ENCODE measurements at places on chromosomes 13 and 19.

- DNase-seq: no peak
Observed at GRCh38 chr13:75010941-75011340, 471.0 kb downstream of the TBC1D4 start.

- no peak for DNase-seq
Observed at GRCh38 chr13:60620611-60621395, 223.8 kb downstream of the TDRD3 start.

DNA sequence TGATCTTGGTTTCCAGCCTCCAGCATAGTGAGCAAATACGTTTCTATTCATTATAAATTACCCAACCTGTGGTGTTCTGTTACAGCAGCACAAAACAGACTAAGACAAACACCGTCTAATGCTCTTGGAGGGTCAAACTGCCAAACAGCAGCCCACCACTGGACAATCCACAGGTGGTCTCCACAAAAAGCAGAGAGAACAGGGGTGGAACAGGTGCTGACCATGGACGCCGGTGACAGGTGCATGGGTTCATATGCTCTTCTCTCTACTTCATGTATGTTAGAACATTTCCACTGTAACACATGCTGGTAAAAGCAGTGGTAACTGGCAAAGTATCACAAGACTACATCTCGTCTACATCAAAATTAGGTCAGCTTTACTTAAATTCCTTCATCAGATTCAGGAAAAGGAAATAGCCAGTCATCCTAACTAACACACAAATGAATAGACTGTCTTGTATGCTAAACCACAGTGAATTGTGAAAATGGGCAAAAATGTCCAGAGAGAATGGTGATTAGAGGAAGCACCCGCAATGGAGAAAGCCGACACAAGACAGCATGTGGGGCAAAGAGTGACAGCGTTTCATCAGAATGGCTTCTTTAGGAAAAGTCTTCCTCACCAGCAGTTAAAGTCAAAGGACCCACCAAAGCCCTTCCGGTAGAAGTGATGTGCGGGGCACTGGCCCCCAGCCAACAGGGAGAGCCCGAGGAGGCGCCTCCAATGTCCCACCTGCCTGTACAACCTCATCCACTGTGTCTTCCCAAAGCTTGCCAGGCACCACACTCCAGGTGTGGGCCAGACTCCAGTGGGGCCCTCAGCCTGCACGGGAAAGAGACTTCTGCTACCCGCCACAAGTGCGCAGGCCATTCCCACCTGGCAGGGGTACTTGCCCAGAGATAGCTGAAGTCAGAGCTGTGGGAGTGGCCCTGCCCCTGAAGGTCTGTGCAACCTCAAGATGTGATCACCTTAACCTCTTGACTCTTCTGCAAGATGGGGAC is 6.5 kb downstream of the CARS2 start:
- DNase-seq: no peak

- DNase-seq: no peak
Observed at GRCh38 chr19:35169221-35169995, 14.9 kb downstream of the FXYD5 start.

GRCh38 chr13:51590971-51591627 is 6.8 kb downstream of the WDFY2 start:
- DNase-seq: no peak

DNA sequence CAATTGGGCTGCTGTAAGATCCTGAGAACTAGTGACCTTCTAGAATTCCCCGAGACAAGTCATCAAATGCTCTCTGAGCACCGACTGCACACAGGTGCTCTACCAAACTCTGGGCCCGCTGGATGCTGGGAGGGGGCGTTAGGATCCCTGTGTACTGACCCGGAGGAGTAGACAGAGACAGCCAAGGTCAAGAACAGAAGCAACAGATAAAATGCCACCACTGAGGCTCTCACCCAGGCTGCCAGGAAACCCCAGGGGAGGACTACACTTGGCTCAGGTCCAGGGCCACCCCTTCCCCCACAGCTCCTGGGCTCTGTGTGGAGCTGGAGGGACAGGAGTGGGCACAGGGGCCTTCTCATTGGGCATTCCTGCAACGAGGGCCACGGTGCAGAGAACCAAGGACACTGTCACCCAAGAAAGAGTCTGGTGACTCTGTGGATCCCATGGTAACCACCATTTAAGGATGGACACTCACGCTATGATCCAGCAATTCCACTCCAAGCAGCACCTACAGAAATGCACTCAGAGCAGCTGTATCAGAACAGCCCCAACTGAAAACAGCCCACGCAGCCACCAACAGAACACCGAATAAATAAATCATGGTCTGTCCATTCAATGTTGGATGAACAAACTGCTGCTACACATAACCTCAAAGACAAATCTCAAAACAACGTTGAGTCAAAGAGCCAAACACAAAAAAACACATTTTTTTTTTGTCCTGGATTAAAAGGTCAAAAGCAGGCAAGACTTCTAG is 16.8 kb upstream of the SLC35E1 start:
- no peak for DNase-seq
